ENCODE measurements at places on chromosomes 2 and 18.

DNA sequence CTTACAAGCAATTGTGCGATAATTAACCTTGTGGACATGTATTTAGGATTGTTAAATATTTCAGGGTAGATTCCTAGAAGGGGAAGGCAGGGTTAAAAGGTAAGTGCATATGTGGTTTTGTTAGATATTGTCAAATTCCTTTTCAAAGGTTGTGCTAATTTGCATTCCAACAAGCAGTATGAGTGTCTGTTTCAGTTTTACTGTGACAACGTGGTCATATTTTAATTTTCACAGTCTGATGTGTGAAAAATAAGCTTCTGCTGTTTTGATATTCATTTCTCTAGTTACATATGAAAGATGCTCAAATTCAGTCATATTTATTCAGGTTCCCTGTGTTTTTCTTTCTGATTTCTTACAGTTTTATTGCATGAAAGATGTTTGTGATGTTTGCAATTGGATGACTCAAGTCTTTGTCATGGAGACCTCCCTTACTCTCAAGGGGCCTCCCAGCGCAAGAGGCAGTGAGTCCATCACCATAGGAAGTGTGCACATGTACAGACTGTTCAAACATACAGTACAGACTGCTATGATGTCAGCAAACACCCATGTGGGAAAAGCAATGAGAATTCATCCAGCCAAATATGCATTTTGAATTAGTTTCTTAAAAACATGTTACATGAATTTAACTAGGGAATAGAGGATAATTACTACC lies 310.8 kb downstream of the GALR1 start:
- no peak for DNase-seq

DNA sequence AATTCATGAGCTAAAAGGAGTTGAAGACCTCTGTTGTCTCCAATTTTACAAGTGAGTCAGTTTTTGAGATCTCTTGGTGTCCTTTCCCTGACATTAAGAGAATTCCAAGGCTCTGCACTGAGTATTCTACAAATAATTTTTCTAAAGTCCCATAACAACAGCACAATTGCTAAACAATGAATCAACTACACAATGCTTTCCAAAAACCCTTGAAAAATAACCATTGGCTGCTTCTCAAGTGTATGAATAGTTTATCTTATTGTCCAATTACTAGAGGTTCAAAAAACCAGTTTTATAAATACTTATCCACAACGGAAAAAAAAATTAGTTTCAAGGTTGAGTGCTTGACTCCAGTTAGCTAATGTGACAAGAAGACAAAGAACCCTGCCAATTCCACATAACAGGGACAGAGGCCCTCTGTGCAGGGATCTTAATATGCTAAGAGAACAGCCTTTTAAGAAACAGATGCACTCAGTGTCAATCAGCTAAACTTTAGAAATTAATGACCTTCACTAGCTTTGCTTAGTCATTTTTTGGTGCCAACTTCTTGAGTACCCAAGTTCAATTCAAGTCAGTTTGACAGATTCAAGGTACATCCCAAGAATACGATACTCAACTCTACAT lies 266.6 kb upstream of the CYP26B1 start:
- no peak for DNase-seq

DNA sequence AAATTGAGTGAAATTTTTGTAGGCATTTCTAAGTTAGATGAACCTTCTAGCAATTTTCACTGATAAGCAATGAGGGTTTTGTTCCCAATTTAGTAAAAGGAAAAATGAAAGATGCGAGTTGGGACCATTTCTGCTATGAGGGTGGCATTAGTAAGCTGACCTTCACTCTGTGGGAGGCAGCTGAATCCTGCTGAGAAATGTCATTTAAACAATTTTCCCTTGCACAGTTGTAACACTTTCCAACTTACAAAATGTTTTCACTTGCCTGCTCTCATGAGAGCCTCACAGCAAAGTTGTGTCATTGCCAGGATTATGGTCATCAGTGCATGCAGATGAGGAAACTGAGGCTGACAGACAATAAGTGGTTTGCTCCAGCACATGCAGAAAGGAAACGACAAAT lies 527.7 kb downstream of the TNS1 start:
- DNase-seq: no peak

- DNase-seq: no peak
These were observed 172.3 kb downstream of the ALK start for GRCh38 chr2:29749041-29749440.

- no peak for DNase-seq
These were observed 36.1 kb downstream of the SOCS6 start for GRCh38 chr18:70324897-70325296.

GRCh38 chr2:208346756-208347155 lies 59.8 kb upstream of the PTH2R start:
- DNase-seq: no peak

GRCh38 chr18:22191346-22191695 lies 21.9 kb downstream of the GATA6 start:
- DNase-seq: no peak

- no peak for DNase-seq
These were observed 29.2 kb downstream of the GPC1 start for GRCh38 chr2:240464514-240465241.

DNA sequence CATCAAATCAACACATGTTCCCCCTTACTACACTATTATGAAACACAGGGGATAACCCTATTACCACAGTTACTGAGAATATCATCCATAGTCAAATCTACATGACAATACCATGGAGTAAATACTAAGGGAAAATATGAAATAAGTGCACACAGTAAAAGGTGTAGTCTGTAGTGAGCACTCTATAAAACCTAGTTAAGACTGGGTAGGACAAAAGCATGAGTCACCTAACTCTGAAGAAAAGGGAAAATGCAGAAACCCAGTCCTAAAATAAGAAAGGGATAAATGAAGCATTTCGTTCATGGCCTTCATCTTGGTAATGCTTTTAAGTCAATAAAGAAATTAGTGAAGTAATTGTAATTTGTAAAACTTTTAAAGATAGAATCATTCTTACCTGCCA lies 65.4 kb upstream of the ACVR2A start:
- DNase-seq: no peak

DNA sequence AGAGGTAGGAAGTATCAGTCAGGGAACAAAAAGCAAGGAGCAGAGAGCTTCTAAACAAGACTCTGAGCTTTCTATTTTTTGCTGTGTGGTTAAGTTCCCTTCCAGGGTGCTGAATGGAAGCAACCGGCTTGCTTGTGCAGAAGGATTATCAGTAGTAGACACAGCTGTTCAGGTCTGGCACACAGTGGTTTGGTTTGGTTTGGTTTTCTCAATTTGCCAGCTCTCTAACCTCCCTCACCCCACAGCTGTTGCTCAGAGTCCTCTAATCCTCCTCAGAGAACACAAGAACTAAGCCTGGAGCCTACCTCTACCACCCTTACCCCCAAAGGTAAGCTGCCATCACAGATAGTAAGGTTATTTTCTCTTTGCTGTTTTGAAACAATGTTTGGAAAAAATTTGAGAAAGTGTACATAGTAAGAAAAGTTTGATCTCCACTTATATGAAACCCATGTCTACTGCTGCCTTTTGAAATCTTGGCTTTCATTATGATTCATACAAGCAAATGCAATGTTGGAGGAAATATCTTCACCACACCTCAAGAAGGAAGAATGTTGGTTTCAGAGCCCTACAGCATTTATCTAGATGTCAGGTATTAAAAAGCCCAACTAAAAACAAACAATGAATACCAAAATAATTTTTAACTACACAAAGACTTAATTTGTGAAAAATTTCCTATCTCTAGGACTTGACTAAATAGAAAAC lies 255.3 kb downstream of the NR4A2 start:
- no peak for DNase-seq

DNA sequence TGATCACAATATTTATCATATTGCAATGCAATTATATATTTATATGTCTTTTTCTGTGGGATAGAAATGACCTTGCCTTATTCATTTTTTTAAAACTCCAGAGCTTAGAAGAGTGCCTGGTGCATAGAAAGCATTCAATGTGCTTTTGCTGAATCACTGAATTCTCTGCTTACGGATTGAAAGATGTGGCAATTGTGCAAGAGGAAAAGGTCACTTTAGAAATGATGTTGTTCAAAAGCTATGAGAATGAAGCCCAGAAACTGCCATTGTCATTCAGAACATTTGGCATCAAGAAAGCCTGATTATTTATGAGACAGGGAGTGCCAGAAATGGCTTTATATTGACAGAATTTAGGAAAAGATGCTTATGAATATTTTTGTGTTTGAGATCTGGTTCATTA lies 678.6 kb upstream of the CDH2 start:
- no peak for DNase-seq

GRCh38 chr18:35458677-35459441 lies 38.9 kb downstream of the INO80C start:
- no peak for DNase-seq

GRCh38 chr2:202237787-202238233 lies 587 bp downstream of the SUMO1 start:
- DNase-seq: peak; percentile 4

DNA sequence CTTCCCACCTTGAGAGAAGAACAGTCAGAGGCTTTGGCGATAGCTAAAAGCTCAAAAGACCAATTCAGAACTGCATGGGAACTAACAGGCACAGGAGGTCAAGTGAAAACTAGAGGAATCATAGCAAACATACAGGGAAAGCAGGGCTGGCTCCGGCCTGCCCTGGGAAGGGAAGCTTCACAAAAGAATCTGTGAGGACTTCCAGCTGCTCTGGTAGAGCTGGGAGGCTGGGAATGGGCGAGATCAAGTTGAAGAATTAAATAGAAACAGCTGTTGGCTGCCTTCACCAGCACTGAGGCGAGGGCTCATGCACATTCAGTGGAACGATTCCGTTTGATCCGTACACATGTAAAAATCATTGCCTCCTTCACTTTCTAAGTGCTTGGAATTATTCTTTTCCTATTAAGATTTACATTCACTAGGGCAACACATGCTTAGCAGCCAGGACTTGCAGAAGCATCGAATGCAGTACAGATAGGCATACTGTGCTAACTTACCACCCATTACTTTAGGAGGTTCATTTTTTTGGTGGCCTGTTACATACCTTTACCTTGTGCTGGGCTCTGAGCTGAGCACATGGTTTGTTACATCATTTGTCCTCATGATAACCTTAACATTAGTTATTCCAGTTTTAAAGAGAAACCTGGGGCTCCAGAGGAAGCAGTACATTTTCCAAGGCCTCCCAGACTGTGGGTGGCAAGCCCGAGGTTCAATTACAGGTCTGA lies 125.4 kb upstream of the RNF152 start:
- no peak for DNase-seq

- no peak for DNase-seq
These were observed 149.3 kb downstream of the FAM124B start for GRCh38 chr2:224252631-224253030.

GRCh38 chr18:51630706-51631105 lies 433.2 kb upstream of the MEX3C start:
- no peak for DNase-seq

DNA sequence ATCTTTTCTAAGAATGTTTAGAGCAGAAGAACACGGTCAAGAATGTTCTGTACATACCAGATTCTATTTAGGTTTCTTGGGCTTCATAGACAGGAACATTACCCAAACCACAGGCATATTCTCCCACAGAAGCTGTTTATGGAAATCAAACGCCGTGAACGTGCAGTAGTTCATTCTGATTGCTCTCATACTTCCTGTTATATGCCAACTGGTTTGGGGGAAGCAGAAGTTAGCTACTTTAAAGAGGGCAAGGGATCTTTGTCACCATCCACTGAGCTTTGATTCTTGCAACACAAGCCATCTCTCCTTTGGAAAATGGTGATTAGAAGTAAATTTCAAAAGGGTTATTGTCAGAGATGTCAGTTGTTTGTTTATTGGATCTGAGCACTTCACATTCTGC lies 182.2 kb upstream of the NRP2 start:
- DNase-seq: no peak

DNA sequence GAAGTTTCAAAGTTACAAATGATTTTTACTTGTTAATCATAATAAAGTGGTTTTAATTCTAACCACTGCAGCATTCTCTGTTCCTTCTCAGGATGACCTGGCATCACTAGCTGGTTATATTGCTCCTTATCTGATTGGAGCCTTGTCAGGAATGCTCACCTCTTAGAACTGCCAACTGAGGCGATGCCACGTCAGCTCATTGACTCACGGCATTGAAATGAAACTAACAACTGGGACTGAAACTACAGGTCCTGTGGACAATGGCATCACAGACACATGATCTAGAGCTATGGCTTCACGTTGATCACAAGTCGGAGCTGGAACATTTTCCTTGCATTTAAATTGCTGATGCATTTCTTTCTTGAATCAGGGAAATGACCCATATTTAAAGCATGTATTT lies 54.9 kb upstream of the MAP2 start:
- DNase-seq: no peak

DNA sequence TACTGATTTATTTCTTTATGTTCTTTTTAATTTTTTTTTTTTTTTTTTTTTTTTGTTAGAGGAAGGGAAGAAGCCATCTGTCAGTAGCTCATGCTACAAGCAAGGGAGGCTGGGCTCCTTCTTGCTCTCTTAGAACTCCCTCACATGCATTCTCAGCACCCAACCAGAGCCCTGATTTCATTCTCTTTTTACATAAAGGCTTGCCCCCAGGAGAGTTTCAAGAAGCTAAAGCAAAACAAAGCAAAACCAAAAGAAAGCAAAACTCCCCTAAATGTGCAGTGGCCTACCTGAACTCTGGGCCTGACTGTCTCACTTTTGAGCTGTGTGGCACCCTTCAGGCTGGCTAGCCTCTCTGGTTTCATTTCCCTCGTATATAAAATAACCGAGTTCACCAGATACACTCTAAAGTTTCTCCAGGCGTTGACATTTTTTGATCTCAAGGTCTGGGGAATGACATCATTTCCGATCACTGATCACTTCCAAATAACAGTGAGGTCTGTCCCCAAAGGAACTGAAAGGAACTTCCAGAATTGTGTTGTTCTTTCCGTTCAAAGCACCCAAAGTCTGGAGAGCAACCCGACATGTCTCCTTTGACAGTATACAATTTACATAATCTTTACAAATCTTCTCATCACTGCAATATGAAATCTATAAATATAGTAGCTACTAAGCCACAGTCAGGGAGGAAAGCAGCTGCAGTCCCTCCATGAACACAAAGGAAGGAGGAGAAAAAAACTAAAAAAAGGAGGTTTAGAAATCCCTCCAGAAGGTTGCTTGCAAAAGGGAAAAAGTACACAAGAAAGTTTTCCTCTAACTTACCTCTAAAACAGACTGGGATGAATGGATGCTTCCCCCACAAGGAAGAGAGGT lies 145.6 kb upstream of the NCK2 start:
- no peak for DNase-seq

DNA sequence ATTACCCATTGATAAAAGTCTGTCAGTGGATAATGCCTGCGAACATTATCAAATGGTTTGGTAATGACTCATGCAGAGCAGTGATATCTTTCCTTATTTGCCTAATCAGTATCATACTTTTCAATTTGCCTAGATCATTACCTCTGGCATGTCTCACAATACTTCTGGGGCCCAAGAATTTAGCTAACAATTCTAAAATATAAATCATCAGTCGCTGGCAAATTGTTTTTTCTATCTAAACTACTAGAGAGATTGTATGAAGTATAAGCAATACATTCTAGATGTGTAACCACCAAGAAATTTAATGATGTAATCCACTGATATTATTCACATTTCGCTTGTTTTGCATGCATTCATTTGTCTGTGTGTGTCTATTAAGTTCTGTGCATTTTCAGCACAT lies 191.2 kb upstream of the CDH19 start:
- no peak for DNase-seq

Measured in NCI-H1092 (cell line).